Fibroblast of the aortic adventitia (primary cell): ENCODE measurements at places on chromosomes 1 and 21. TPM values are rescaled to one million over a fixed set of nuclear protein-coding genes. Genes with fewer than 3 reads are reported as not detected.

The B4GALT2 gene
- 19.7 and 99.1 TPM in 2 replicates for total RNA-seq

The C4BPA gene
- not detected in 2 replicates for total RNA-seq

The LDLRAD2 gene
- total RNA-seq: 0.08 and 0.09 TPM in 2 replicates

The CFHR4 gene
- under 0.01 TPM in 1 of 2 replicates, not detected in the other for total RNA-seq

The DIRAS3 gene
- 1.2 and 4.6 TPM in 2 replicates for total RNA-seq

The NBPF6 gene
- not detected in 2 replicates for total RNA-seq

The PTPN7 gene
- total RNA-seq: not detected in 2 replicates

The LRRC38 gene
- not detected in 2 replicates for total RNA-seq

The S100A11 gene
- 28.9 and 381 TPM in 2 replicates for total RNA-seq

The SPRR3 gene
- total RNA-seq: not detected in 2 replicates

The SH3BGR gene
- 6.2 and 11.0 TPM in 2 replicates for total RNA-seq

The ADIPOR1 gene
- 30.4 and 104 TPM in 2 replicates for total RNA-seq

The MRPS14 gene
- total RNA-seq: 20.9 and 29.5 TPM in 2 replicates

The LMX1A gene
- not detected in 2 replicates for total RNA-seq

The FCGR3B gene
- total RNA-seq: not detected in 2 replicates

The S100B gene
- total RNA-seq: 1.1 and 1.2 TPM in 2 replicates

The HTR6 gene
- total RNA-seq: 0.09 TPM in 1 of 2 replicates, not detected in the other

The OLIG2 gene
- total RNA-seq: not detected in 2 replicates

The HTR1D gene
- not detected in 2 replicates for total RNA-seq

The MROH9 gene
- 0.27 and 0.49 TPM in 2 replicates for total RNA-seq

The ANGPTL1 gene
- 6.0 and 6.6 TPM in 2 replicates for total RNA-seq

The RGSL1 gene
- not detected in 2 replicates for total RNA-seq

The IQCC gene
- 0.41 and 2.3 TPM in 2 replicates for total RNA-seq

The MAP10 gene
- 1.5 and 1.9 TPM in 2 replicates for total RNA-seq

The ZNF695 gene
- total RNA-seq: 0.82 and 1.4 TPM in 2 replicates

The LIPI gene
- not detected in 2 replicates for total RNA-seq

The SPRR2E gene
- not detected in 2 replicates for total RNA-seq

The FAM3B gene
- total RNA-seq: not detected in 2 replicates

The CD34 gene
- 0.27 and 4.8 TPM in 2 replicates for total RNA-seq

The FMN2 gene
- total RNA-seq: 8.1 and 34.5 TPM in 2 replicates

The KCNN3 gene
- total RNA-seq: 0.09 and 0.25 TPM in 2 replicates

The UBL4B gene
- total RNA-seq: not detected in 2 replicates

The KIF21B gene
- total RNA-seq: under 0.01 TPM in 1 of 2 replicates, not detected in the other

The SERPINC1 gene
- not detected in 2 replicates for total RNA-seq

The OPRD1 gene
- not detected in 2 replicates for total RNA-seq

The TTC39A gene
- 0.25 and 2.0 TPM in 2 replicates for total RNA-seq

The IKBKE gene
- total RNA-seq: 11.5 and 67.9 TPM in 2 replicates

The G0S2 gene
- total RNA-seq: 23.0 and 146 TPM in 2 replicates

The DDAH1 gene
- total RNA-seq: 57.8 and 88.9 TPM in 2 replicates

The PEF1 gene
- total RNA-seq: 33.3 and 59.8 TPM in 2 replicates

The ANKRD65 gene
- total RNA-seq: 1.7 and 2.4 TPM in 2 replicates

The ZMYND12 gene
- 0.82 and 1.6 TPM in 2 replicates for total RNA-seq

The RSPO1 gene
- 0.49 TPM in 1 of 2 replicates, not detected in the other for total RNA-seq

The OR2AK2 gene
- total RNA-seq: not detected in 2 replicates
